ENCODE measurements at places on chromosomes 6 and 20.

DNA sequence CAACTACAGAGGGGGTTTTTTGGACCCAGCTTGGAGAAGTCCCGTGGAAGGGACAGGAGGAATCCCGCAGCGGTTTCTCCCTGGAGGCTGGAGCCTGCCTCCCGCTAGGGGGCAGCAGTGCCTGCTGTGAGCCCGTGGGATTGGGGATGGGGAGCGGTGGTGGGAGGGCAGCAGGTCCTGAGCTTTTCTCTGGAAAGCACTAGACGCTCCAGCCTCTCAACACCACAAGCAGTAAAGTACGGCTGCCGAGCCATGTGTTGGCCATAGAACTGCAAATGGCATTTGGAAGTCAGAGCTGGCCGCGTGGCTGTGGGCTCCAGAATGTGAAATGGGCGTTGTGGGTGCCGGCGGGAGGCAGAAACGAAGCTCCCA, 47.8 kb downstream of the GMPR start:
- peak; percentile 6 for DNase-seq

DNA sequence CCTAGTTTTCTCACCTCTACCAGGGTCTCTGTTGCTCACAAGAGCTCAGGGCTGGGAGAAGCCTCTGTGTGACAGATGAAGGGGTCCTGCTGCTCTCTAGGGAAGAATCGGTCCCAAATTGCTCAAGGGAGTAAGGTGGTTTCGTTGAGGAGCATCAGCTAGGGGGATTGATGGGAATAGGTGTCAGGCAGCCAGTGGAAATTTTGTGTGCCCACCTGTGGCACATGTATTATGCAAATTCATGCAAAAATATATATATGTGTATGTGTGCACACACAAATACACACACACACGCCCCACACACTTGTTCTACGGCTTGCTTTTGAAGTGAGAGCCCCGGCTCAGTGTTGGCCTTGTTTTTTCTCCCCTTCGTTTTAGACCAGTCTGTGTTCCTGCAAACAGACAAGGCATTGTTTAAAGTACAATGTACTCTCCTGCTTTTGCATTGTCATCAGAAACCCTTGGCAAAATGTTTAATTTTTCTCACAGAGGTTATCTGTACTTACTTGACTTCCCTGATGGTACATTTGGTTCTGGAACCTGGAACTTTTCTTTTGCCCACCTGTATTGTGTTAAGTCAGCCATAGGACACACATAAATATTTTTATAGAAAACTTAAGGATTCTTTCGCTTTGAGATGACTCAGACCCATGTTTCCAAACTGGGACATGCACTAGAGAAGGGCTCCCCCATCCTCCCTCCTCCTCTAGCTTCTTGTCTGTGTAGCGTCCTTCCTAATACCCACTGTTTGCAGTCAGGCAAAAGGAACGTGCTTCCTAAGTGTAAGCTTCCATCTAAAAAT, 26.7 kb downstream of the FOXO3 start:
- DNase-seq, result no peak

GRCh38 chr6:112178846-112179245, 75.5 kb downstream of the LAMA4 start:
- no peak for DNase-seq

DNA sequence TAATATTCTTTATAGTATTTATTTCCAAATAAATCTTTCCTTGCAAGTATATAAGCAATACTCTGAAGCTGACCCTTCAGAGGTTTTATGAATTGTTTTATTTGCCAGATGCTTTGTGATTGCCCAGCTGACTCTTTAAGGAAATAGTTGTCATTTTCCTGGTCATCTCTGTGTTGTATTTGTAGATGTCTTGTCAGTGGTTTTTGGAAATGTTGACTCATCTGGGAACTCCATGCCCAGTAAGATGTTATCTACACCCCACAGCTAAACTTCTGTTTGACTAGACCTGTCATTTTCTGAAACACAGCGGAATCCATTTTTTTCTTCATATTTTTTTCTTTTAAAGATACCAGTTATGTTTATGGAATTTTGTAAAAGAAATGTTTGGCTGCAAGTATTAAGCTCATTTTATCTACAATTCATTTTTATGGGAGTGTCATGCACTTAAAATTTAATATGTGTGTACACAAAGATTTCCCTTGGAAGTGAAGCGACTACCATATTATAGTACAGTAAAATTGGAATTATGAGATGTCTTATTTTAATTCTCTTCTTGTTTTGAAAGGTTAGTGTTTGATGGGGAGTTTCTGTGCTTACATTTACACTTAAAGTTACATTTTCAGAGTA, 491.0 kb downstream of the NKAIN2 start:
- DNase-seq, result no peak

DNA sequence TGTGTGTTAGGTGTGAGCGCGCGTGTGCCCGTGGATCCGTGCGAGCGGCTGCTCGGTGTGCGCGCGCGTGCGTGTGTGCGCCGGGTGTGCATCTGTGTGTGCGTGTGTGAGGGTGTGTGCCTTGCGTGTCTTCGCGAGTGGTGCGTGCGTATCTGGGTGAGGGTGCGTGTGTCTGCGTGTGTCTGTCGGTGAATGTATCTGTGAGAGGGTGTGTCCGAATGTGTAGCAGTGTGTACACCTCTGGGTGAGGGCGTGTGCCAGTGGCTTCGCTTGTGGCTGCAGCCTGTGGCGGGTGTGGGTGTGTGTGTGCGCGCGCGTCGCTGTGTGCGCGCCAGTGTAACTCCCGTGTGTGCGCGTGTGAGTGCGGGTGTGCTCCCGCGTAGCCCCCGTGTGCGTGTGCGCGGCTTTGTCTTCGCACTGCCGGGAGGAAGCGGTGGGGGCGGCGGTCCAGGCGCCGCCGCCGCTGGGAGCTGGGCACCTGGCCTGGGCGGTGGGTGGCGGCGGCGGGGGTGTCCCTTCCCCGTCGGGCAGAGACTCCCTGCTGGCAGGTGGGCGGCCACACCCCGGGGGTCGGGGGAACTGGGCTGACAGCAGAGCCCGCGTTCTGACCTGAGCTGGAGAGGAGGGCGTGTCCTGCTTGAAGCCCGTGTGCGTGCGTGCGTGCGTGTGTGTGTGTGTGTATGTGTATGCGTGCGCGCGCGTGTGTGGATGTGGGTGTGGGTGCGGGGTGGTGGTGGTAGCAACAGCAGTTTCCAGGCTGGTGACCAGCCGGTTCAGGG, 61.3 kb upstream of the EPB41L1 start:
- DNase-seq, result peak; percentile 22

DNA sequence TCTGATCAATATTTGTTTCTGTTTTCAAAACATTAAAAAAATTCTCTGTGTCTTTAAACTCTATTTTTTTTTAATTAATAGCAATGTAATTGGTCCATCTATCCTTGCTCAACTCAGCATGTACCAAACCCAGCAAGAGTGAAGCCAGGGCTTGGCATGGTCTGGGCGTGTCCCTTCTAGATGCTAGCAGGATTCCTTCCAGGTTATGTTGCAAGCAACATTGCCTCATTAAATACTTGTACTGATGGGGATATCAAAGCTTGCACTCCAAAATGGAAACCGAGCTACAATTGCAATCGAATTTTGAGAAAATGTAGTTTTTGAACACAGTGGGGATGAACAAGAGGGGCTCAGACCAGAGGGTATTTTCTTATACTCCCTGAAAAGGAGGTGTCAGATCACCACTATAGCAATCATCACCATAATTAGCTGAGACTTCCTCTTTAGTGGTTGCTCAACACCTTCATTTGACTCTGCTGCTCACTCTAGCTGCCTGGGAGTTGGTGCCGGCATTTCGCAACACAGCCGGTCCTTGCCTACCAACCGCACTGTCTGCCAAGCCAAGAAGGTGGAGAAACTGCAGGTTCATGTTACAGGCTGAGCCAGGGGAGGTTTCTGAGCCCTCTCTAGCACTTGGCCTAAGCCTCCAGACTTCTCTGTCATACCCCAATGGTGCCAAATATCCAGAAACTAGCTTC, 67.8 kb upstream of the RALGAPA2 start:
- no peak for DNase-seq

DNA sequence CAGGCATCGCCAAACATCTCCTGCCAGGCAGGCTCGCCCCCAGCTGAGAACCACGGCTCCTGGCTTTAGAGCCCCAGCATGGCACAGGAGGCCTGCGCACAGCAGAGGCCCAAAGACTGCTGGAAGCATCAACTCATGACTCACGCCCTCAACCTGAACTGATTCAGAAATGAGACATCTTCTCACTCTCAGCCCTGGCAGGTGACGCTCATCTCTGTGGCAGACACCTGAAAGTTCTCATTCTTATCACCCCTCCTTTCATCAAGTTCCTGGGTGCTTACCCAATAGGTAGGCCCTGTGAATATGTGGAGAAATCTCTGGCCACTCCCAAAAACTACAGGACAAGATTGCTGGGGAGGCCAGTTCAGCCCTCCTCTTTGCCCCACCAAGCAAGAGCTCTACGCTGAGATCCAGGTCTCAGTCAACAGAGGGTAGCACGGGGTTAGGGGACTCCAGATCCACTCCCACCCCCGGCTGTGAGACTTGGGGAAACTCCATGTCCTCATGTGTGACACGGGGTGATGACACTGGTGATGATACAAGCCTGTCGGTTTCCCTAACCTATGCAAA, 11.3 kb downstream of the NFATC2 start:
- peak; percentile 50 for DNase-seq

GRCh38 chr6:157251586-157252247, 71.6 kb downstream of the TMEM242 start:
- no peak for DNase-seq

- DNase-seq, result no peak
Observed at GRCh38 chr6:128138694-128139093, 237.8 kb upstream of the THEMIS start.

DNA sequence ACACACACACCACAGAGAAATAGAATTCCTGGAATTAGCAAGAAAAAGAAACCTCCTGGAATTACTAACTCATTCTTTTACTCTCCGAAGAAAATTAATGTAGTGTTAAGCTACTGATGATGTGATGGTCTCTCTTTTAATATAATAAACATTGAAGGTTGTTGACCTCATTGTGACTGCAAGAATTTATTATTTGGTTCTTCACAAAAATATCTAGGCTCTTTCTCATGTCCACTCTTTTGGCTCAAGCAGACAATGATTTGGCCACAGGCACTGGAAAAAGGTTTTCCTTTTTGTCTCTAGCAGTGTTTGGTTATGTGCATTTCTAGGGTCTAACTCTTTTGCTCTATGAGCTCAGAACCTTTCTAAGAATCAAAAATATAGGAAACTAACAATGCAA, 811.9 kb downstream of the TENT5A start:
- DNase-seq, result no peak

DNA sequence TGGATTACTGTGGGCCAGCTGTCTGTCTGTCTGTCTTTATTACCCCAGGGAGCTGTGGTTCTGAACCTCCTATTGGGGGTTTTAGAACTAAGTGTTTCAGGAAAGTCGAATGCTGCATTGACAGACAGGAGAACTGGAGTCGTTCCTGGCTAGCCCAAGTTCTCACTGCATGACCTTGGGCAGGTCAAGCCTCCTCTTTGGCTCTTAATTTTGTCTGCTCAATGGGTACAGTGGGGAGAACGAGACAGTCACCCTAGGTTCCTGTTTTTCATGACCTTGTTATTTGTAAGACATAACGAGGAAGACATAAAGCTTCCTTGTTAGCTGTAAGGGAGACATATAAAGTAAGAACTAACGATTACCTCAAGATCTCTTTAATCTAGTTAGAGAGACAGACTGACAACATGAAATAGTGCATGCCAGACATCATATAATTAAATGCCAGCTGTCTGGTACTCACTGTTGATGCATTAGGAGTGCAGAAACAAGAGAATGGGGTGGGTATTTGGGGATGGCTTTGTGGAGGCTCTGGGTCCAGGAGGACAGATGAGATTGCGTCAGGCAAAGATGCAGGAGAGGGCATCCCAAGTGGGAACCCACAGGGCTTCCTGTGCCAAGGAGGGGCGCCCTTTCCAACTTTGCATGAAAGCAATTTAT, 3.7 kb upstream of the CCDC167 start:
- DNase-seq, result no peak

- no peak for DNase-seq
Observed at GRCh38 chr20:34581341-34582184, 23.0 kb downstream of the MAP1LC3A start.

GRCh38 chr6:87698547-87699006, 3.5 kb downstream of the AKIRIN2 start:
- no peak for DNase-seq

- no peak for DNase-seq
Observed at GRCh38 chr6:36590237-36590636, 3.9 kb upstream of the SRSF3 start.

DNA sequence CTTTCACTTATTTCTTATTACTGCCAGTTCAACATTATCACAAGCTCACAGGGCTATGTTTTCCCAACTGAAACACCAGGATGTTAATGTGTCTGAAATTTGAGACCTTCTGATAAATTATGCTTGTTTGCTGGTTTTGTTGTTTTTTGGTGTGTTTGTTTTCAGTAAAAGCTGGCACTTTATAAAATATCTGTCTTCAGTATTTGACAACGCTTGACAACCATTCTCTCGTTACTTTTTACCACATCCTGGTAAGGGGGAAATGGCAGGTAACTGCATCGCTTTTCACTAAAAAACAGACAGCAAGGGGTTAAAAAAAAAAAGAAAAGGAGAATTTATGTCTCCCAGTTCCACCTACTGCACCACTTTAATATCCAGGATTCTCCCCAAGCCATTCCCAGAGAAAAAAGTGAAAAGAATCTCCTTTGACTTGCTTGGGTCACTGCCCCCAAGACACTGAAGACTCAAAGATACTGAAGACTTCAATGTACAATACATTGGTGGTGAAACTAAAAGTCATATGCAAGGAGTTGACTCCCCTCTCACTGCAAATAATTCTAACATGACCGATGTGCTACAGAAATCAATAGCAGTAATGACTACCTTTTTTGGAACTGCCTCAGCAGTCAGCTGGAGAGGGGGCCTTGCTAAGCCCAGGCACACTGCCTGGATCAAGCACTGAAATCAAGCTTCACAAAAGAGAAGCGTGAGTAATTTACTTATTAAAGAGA, 88.9 kb downstream of the HIVEP2 start:
- DNase-seq, result no peak

All from CD4-positive, alpha-beta T cell (primary cell).